ENCODE measurements at places on chromosomes 12 and 14. TPM values are rescaled to one million over a fixed set of nuclear protein-coding genes. Genes with fewer than 3 reads are reported as not detected.

SMIM10L1 gene
- 5.5 TPM for total RNA-seq

DNA sequence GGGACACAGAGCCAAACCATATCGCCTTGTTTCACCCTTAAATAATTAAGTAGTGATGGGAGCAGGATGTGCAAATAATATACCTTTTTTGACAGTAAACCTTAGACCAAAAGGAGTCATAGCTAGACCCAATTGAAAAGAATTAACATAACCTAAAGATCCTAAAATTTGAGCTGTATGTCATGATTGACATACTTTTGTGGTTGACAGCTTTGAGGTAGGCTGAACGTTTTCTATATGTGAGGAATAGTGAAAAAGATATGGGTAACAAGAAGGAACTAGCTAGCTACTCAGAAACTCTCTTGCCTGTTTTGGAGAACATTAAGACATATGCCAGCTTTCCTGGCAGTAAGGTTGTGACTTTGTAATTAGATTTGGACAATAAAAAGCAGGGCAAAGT, 320.6 kb downstream of the KCNC2 start:
- H3K27me3 ChIP-seq, result no peaks in the 10 kb centered on the region
- no peaks in the 10 kb centered on the region for H3K4me1 ChIP-seq
- H3K27ac ChIP-seq, result no peak overlapping the region

TEX22 gene
- not detected for total RNA-seq

DNA sequence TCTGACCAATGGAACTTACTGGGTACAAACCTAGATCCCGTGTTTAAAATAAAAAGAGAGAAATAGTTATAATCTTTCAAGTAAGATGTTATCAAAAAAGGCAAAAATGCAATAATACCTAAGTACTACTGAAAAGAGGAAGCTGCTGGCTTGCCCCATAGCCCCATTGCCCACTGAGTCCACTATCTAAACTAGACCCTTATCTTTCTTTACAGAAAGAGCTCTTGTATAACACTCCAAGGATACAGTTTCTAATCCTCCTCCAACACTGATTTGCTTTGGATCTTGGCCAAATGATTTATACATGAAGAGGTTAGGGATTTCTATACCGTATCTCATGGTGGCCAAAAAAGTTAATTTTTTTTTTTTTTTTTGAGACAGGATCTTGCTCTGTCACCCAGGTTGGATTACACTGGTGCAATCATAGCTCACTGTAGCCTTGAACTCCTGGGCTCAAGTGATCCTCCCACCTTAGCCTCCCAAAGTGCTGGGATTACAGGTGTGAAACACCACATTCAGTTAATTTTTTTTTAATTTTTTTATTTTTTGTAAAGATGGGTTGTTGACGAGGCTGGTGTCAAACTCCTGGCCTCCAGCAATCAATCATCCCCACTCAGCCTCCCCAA, 2.6 kb downstream of the GXYLT1 start:
- H3K27ac ChIP-seq, result no peak overlapping the region
- H3K4me3 ChIP-seq, result no peak overlapping the region
- no peaks in the 10 kb centered on the region for H3K36me3 ChIP-seq
- DNase-seq, result no peak

GRCh38 chr12:12326262-12326661, 23.8 kb downstream of the MANSC1 start:
- H3K27ac ChIP-seq, result no peak overlapping the region
- no peak for DNase-seq
- H3K4me1 ChIP-seq, result no peaks in the 10 kb centered on the region
- no peak overlapping the region for H3K4me3 ChIP-seq

SLC7A8 gene
- 6.6 TPM for total RNA-seq

DNA sequence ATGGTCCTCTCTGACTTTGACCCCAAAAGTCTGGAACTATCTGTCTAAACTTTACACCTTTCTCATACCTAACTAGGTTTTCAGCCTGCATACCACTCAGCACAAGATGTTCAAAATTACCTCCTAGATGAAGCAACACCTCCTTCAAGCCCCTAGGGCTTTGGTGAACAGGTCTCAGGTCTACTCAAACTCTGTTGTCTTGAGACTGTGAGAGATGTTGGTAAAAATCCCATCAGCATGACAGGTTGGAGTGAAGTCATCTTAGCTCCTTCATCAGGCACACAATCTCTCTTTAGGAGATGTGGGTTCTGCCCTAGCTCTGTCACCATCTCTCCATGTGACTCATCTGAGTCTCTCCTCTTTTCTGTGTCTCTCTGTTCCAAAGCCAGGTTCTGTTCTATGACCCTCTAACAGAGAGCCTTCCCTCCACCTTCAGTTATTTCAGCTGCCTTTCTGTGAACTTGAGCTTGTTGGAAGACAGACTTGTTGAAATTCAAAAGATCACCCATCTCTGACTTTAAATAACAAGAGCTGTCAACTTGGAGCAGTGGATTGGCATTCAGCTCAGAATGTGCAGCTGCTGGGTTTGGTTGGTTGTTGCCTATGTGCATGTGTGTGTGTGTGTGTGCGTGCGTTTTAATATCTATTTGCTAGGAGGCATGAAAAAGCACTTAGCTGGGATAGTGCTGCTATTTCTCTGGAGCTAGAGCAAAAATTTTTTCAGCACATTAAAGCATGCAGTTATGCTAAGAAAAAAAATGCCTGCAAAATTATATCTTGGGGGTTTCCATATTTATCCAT, 130.7 kb downstream of the CRACR2A start:
- H3K4me3 ChIP-seq, result no peak overlapping the region
- DNase-seq, result no peak
- no peaks in the 10 kb centered on the region for H3K36me3 ChIP-seq

DNA sequence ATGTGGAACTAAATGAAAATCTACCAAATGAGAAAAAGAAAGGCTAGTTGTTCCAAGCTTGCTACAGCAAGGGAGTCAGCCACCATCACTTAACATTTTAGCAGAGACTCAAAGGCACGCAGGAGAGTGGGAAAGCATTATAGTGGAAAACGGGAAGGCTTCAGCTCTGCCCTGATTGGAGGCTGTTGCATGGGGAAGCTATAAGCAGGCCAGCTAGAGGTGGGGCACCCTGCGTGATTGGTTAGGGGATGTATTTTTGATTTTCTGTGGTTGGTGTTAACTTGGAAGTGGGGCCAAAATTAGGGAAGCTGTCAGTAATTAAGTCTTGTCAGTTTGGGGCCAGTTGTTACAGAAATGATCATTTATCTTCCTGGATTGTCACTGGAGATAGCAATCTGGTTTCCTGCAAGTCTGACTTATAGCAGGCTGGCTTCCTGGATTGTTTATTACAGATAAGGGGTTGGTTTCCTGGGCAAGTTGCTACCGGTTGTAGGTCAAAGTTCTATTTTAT, 93.9 kb downstream of the FAR2 start:
- H3K4me1 ChIP-seq, result no peaks in the 10 kb centered on the region
- H3K4me3 ChIP-seq, result no peak overlapping the region
- no peak overlapping the region for H3K27ac ChIP-seq
- no peaks in the 10 kb centered on the region for H3K36me3 ChIP-seq
- no peak for DNase-seq
- no peaks in the 10 kb centered on the region for H3K27me3 ChIP-seq

DNA sequence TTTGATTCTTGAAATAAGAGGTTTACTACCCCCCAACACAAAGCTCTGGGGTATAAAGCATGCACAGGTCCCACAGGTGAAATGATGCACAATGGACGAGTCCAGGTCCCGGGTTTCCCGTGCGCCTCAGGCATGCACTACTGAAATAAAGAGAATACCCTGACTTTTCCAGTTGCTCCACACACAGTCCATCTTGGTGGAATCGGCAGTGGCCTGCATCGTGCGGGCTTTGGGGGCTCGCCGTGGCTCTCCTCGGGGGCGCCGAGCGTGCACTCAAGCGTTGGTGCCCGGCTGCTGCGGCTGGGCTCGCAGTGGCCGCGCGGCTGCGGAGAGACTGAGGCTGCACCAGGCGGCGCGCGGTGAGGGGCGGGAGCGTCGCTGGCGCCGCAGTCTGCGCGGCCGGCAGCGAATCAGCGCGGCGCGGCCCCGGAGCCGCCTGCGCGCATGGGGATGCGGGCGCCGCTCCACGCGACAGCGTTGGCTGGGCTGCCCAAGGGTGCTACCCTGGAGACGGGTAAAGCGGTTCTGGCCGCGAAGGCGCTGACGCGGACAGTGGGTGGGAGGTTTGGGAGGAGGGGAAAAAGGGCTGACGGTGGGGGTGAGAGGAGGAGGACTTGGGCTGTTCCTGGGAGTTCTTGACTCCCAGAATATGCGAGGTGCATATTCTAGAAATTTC, 53.8 kb upstream of the CCDC175 start:
- H3K27me3 ChIP-seq, result no peaks in the 10 kb centered on the region
- H3K4me3 ChIP-seq, result no peak overlapping the region

SYNE3 gene
- 3.7 TPM for total RNA-seq

DNA sequence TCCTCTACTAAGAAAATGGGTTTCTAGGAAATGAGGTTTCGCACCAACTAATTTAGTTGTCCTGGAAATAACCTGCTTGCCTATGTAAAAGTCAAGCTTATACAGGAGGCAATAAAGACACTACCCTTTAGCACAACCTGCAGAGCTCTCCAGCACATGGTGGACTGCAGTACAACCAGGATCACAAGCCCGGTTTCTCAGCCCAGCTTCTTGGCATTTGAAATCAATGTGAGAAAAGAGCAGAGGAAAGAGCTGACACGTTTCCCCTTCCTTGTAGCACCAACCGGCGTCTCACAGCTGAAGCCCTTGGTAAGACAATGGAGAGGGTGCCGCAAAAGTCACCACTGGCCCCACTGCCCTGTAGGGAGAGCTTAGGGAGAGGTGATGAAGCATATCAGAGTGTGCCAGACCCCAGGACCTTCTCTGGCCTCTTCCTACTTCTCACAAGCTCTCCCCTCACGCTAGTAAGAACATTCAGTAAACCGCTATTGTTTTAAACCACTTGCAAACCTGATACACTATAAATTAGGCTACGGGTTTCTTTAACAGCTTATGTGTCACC, 8.6 kb downstream of the SPTLC2 start:
- H3K27me3 ChIP-seq, result no peaks in the 10 kb centered on the region
- no peak overlapping the region for H3K4me3 ChIP-seq
- H3K36me3 ChIP-seq, result no peaks in the 10 kb centered on the region

DNA sequence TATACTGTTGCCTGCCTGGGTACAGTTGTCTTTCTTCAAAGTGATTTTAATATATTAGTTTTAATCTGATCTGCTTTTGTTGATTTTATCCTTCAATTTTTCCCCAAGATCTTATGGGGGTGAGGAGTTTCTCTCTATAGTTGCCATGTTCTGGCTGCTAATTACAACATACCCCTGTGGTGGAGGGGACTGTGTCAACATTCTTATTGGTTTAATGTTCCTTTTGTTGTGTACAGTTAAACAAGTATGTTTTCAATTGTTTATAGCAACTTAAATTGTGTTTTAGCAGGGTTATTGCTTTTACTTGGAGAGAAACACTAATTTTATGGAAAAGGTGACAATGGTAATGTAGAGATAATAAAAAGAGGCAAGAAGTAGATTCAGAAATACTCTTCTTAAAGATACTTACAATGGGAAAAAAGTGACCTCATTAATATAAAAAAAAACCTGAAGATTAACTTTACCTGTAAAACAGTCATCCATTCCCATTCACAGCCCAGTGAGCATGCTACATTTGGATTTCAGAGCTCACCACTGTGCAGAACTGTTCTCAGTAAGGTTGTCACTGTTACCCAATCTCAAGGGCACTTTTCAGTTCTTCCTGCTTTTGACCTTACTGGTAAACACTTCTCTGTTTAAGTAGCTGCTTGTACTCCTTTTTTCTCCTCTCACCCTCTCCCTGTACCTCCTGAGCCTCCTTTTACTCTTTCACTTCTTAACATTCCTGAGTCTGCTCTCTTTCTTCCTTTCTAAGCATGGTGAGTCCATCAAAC, 8.1 kb upstream of the LRRK2 start:
- no peaks in the 10 kb centered on the region for H3K36me3 ChIP-seq
- no peak overlapping the region for H3K4me3 ChIP-seq
- H3K27ac ChIP-seq, result no peak overlapping the region
- no peaks in the 10 kb centered on the region for H3K4me1 ChIP-seq
- no peaks in the 10 kb centered on the region for H3K27me3 ChIP-seq

- DNase-seq, result no peak
- peaks cover 5% of the 10 kb centered on the region for H3K4me1 ChIP-seq
- H3K27ac ChIP-seq, result no peak overlapping the region
- peaks cover 11% of the 10 kb centered on the region for H3K36me3 ChIP-seq
Measured at GRCh38 chr14:95137164-95137803, 20.0 kb downstream of the DICER1 start.

DNA sequence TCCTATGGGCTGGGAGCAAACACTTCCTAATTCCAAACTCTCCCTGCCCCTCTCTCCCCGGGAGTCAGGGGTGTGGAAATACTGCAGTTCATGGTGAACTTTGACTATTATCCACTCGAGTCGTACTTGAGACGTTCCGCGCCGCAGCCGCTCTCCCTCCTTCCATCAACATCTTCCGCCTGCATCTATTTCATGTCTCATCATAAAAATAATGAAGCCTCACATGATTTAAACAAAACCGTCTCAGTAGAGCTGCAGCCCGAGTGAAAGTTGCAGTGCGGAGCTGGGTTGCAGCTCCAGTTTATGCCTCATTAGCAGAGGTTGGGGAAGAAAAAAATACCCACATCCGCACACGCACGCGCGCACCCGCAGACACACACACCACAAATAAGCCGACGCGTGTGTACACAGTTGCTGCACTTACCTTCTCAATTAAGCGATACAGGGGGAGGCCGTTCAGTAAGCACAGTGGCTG, 283 bp downstream of the LMO3 start:
- peak overlapping the region; percentile 38 for H3K4me3 ChIP-seq
- H3K27me3 ChIP-seq, result no peaks in the 10 kb centered on the region
- H3K4me1 ChIP-seq, result no peaks in the 10 kb centered on the region
- H3K36me3 ChIP-seq, result no peaks in the 10 kb centered on the region
- no peak overlapping the region for H3K27ac ChIP-seq

LHX5 gene
- not detected for total RNA-seq

- no peaks in the 10 kb centered on the region for H3K27me3 ChIP-seq
- H3K4me1 ChIP-seq, result no peaks in the 10 kb centered on the region
- H3K27ac ChIP-seq, result no peak overlapping the region
- no peak for DNase-seq
Measured at GRCh38 chr12:107574691-107575090, 110.9 kb upstream of the PWP1 start.

GRCh38 chr12:122668268-122668667, 34.9 kb downstream of the HCAR2 start:
- no peaks in the 10 kb centered on the region for H3K36me3 ChIP-seq
- no peak overlapping the region for H3K4me3 ChIP-seq
- no peak for DNase-seq
- H3K4me1 ChIP-seq, result no peaks in the 10 kb centered on the region

All from right lobe of liver (tissue), 6 donors.